A549 treated with dexamethasone at 1 μM for 4 hours (cell line): ENCODE measurements at places on chromosomes 2 and 18. TPM values are rescaled to one million over a fixed set of nuclear protein-coding genes. Genes with fewer than 3 reads are reported as not detected.

Gene LCT
- total RNA-seq, result 0.01 to 0.04 TPM (median 0.02 TPM) in 4 of 5 replicates, not detected in the other

Gene CCDC68
- 4.1 to 5.8 TPM (median 4.4 TPM) in 5 replicates for total RNA-seq

Gene MYO1B
- 52.3 to 60.1 TPM (median 55.9 TPM) in 5 replicates for total RNA-seq

Gene MDH1B
- total RNA-seq, result 1.3 to 1.9 TPM (median 1.7 TPM) in 5 replicates

Gene ST6GAL2
- 12.0 to 19.3 TPM (median 14.1 TPM) in 5 replicates for total RNA-seq

Gene SFT2D3
- 4.3 to 5.4 TPM (median 4.8 TPM) in 5 replicates for total RNA-seq

Gene ESPNL
- total RNA-seq, result 0.13 to 0.22 TPM (median 0.16 TPM) in 4 of 5 replicates, not detected in the other

Gene NYAP2
- total RNA-seq, result 0.02 to 0.04 TPM (median 0.03 TPM) in 4 of 5 replicates, not detected in the other

Gene CFC1B
- 0.13 TPM in 1 of 5 replicates, not detected in the others for total RNA-seq

Gene FBLN7
- 0.32 to 0.78 TPM (median 0.57 TPM) in 5 replicates for total RNA-seq

Gene ZDBF2
- 0.70 to 2.1 TPM (median 1.3 TPM) in 5 replicates for total RNA-seq

Gene CDK5R2
- total RNA-seq, result 5.9 to 9.3 TPM (median 8.1 TPM) in 5 replicates

Gene AGXT
- not detected in 5 replicates for total RNA-seq

Gene HES6
- 7.0 to 12.0 TPM (median 11.0 TPM) in 5 replicates for total RNA-seq

Gene PRSS56
- 0.08 to 0.16 TPM (median 0.12 TPM) in 4 of 5 replicates, not detected in the other for total RNA-seq

Gene ADGRF3
- 0.08 to 0.17 TPM (median 0.11 TPM) in 5 replicates for total RNA-seq

Gene TMEM17
- total RNA-seq, result 3.5 to 4.8 TPM (median 3.8 TPM) in 5 replicates

Gene ANKRD30B
- not detected in 5 replicates for total RNA-seq

Gene TMEM178A
- 0.12 to 0.21 TPM (median 0.15 TPM) in 4 of 5 replicates, not detected in the other for total RNA-seq

Gene PROM2
- 0.02 TPM in 2 of 5 replicates, not detected in the others for total RNA-seq

Gene SERPINB13
- not detected in 5 replicates for total RNA-seq

Gene EMX1
- total RNA-seq, result 0.07 to 0.28 TPM (median 0.21 TPM) in 4 of 5 replicates, not detected in the other

Gene PKDCC
- total RNA-seq, result 19.6 to 26.0 TPM (median 21.8 TPM) in 5 replicates

Gene ABCG5
- 0.03 TPM in 1 of 5 replicates, not detected in the others for total RNA-seq

Gene COL5A2
- 46.6 to 84.3 TPM (median 73.8 TPM) in 5 replicates for total RNA-seq

Gene ABHD1
- total RNA-seq, result 0.50 to 1.8 TPM (median 1.5 TPM) in 5 replicates

Gene HOXD8
- 5.0 to 5.4 TPM (median 5.3 TPM) in 5 replicates for total RNA-seq

Gene PLCD4
- total RNA-seq, result 0.14 to 0.46 TPM (median 0.28 TPM) in 5 replicates

Gene GAL3ST2
- 0.15 to 0.27 TPM (median 0.25 TPM) in 5 replicates for total RNA-seq

Gene USP40
- total RNA-seq, result 21.0 to 26.2 TPM (median 24.2 TPM) in 5 replicates

Gene GPAT2
- total RNA-seq, result 0.02 to 0.08 TPM in 2 of 5 replicates, not detected in the others

Gene RTKN
- 14.2 to 25.4 TPM (median 23.2 TPM) in 5 replicates for total RNA-seq

Gene KRTCAP3
- total RNA-seq, result 0.39 to 0.87 TPM (median 0.45 TPM) in 5 replicates

Gene FAM237A
- total RNA-seq, result not detected in 5 replicates

Gene SRD5A2
- total RNA-seq, result 0.02 to 0.05 TPM (median 0.02 TPM) in 5 replicates

Gene LYPD1
- 12.9 to 22.5 TPM (median 16.1 TPM) in 5 replicates for total RNA-seq
